Forelimb muscle (tissue), 1 donor: ENCODE measurements at places on chromosomes 4 and X. TPM values are rescaled to one million over a fixed set of nuclear protein-coding genes. Genes with fewer than 3 reads are reported as not detected.

DNA sequence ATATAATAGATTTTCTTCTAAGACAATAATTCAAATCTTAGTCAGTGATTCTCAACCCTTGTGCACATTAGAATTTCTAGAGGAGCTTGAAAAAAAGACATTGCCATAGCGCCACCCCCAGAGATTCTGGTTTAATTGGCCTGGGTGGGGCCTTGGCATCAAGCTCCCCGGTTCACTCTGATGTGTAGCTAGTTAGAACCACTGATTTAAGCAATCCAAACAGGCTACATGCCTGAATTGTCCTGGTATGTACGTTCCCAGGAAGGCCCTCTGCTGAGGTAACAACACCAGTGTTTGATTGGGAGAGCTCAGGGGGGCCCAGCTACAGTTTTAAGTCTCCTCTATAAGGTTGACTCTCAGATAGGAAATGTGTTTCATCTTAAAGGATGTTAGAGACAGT is 1.3 kb upstream of the ATP10D start:
- DNase-seq = no peak

DNA sequence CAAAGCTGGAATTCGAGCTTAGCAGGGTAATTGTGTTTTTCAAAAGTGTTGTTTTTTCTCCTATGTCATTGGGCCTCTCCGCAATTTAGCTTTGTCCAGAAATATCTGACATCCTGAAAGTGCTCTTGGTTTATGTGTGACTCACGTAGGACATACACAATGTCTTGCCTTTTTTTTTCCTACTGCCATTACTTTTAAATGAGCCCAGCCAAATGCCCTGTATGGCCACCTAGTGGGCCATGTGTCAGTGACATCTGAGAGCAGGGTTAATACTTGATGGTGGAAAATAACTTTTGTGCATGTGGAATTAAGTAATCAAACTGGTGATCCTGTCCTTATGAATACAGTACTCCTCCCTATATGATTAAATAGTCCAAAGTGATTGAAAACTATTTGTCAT is 1411.1 kb upstream of the TENM3 start:
- DNase-seq = no peak

GRCh38 chr4:140738139-140738538 is 18.0 kb downstream of the TBC1D9 start:
- no peak for DNase-seq

DNA sequence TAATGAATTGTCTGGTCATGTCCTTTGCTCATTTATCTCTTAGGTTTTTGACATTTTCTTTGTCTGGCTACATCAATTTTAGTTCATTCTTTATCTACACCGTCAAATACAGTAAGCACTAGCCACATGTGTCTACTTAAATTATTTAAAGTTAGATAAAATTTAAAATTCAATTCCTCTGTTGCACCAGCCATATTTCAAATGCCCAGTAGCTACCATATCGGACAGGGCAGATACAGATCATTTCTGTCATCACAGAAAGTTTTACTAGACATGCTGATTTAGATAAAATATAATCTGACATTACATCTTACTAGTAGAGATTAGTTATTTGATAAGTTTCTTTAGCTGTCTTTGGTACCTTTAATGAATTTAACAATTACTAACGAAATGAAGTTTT is 61.1 kb downstream of the WDR19 start:
- no peak for DNase-seq

GRCh38 chrX:41580423-41581064 is 108.2 kb upstream of the GPR34 start:
- no peak for DNase-seq

DNA sequence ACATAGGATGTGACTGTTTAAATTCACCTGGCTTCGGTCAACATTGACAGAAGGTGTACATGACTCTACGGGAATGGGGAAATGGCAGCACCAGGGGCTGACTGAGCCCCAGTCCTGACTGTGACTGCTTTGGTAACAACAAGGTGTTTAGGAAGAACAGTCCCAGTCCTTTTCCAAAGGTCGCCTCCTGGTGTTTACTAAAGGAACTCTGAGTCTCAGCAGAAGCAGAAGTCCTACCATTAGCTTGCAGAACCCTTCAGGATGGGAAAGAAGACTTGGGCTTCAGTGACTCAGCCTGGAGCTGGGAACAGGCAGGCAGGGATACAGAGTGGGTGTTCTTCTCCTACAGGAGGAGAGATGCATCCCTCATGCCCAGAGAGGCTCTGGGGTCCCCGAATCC is 103.3 kb downstream of the MGST2 start:
- no peak for DNase-seq

DNA sequence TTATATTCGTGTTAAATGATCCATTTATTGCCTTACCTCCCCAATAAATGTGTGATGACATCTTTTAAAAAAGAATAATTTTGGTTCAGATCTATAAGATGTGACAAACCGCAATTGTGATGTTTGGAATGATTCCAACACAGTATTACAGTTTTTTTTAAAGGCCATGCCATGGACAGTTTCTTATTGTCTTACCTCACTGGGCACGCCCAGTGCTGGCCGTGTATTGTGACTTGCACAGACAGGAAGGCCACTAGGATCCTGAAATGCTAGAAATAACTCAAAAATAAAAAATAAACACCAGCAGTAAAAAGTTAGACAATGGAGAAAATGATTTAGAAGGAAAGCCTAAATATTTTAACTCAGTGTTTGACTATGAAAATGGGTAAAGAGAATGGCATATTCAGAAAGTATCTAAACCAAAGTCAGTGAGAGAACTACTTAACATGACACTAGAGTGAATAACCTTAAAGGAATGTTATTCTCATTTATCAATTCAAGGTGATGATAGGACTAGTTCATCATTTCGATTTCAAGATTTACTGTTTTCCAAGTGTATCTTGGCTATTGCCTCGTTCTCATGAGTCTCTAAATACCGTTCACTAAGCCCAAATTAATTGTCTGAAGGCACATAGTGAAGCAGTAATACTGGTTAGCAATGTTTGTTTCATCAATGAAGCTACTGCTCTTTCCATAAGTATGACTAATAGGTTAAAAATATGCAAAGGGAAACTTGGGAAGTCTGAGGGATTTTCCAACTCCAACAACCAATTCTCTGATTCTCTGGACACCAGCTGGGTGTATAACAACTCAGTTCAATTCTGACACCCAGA is 46.1 kb upstream of the VEGFC start:
- DNase-seq = no peak

DNA sequence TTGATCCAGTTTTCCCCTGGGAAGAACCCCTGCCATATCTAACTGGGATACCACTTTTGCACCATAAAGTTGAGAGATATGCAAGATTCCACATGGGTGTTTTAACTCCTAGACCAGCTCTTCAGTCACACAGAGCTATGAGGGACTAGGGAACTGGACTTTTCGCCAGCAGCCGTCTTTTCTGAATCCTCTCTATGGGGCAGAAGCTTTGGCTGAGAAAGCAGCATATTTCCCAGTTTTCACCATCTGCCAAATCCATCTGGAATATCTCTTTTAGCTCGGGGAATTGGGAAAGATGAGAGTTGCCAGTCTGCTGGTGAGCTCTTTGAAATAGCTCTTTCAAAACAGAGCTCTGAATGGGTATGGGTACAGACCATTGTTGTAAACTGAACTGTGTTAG is 20.9 kb downstream of the APOOL start:
- no peak for DNase-seq

DNA sequence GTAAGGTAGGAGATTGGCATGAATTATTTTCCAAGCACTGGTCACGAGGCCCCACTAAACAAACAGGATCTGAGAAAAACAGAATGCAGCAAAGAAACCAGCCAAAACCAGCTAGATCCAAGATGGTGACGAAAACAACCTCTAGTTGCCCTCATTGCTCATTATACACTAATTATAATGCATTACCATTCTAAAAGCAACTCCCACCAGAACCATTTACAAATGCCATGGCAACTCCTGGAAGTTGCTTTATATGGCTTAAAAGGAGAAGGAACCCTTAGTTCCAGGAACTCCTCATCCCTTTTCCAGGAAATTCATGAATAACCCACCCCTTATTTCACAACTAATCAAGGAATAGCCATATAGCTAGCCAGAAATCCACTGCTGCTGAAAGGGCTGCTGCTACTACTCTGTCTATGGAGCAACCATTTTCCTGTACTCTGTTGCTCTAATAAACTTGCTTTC is 69.3 kb downstream of the ABCB7 start:
- DNase-seq = no peak

DNA sequence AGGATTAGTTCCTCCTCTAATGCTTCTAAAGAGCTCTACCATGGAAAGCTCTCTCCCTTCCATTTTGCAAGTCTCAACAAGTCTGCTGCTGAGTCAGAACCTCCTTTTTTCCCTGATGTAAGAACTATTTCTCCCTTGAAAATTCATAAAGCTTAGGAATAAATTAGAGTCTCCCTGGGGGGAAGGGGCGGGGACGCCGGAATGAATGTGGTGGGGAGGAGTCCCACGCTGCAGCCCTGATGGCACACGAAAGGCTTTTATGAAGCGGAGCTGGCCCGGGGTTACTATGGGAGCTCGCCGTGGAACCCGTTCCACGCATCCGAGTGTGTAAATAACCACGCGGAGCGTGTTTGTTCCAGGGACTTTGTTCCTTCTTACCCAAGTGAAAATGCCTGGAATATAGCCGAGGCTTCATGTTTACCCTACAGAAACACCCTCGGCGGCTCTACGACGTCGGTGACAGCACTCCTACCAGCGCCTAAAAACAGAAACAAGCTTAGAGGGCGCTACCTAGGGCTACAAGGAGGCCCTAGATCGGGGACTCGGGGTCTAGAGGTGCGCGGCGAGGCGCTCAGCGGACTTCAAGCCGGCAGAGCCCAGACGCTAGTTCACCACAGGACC is 923 bp upstream of the CPEB2 start:
- no peak for DNase-seq

- no peak for DNase-seq
These were observed 1754.1 kb downstream of the C4orf33 start for GRCh38 chr4:130850019-130850524.

DNA sequence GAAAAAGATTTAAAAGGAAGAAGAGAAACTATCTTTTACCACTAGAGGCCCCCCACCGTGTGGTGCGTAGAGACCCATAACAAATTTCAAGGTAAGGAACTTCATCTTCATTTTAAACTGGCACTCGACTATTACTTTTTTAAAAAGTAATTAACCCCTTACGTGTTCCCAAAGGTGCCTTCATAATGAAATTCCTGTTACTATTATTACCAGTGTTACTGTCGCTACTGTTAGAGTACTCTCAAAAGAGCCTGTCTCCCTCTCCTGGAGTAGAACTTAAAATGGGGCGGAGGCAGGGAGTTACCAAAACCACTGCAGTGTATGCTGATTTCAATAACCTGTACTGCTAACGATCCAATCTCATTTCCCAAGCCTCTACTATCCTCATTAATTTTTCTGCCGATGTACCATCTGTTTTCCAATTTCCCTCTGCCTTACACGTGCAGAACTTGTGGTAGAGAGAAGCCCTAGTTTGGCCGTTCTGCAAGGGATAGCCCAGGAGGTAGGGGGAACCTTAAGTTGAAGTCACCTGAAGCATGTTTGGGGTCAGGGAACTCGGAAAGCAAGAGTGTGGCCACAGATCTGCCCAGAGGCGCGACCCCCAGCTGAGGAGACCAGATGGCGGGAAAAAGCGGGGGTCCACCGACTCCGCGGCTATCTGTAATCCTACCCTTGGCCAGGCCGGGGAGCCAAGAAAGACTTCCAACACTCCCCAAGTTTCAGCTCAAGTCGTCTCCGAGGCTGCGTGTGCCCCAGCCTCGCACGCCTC is 720 bp upstream of the STK26 start:
- DNase-seq = no peak

DNA sequence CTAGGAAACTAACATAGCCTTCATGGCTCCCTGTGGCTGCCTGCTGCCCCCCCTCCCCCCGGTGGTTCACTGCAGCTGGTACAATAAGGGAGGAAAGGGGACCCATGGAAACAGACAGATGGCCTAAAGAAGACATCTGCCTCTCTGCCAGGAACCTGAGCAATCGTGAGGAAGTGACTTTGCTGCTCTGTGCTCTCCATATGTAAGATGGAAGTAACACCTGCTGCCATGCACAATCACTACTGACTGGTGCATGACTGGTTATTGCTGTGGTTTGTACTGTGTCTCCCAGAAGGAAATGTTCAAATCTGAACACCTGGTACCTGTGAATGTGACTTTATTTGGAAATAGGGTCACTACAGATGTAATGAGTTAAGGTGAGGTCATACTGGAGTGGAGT is 43.6 kb downstream of the CD99L2 start:
- DNase-seq = no peak

DNA sequence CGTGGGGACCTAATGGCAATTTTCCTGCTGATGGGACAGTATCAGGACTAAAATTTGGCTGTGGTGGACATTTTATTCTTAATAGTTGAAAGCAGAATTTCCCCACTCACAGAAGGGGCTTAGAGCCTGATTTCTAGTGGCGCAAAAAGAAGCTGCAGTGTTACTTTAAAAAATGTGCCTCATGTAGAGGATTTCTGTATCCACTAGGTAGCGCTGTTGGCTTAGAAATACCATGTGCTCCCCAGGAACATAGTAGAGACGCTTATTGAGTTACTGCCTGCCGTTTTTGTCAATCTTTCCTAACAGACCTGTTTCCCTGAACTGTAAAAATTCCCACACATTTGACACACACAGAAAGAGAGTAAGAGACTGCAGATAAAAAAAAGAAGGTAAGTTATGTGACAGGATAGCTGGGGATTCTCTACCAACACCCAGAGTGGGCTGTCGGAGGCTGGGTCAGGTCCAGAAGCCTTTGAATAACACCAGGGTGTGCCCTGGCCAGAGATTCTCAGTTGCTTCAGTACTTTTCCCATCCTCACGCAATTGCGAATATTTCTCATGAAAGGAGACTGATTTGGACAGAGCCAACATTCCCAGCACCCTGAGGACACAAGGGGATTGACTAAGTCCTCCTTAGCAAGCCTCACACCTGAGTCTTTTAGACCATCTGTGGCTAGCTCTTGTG is 88.4 kb downstream of the ZXDA start:
- peak; percentile 5 for DNase-seq

- DNase-seq = no peak
These were observed 31.2 kb downstream of the SCARB2 start for GRCh38 chr4:76182463-76182862.

- DNase-seq = no peak
These were observed 105.0 kb downstream of the PTTG2 start for GRCh38 chr4:38065176-38065575.

- DNase-seq = no peak
These were observed 7.1 kb upstream of the BST1 start for GRCh38 chr4:15695729-15696128.

FAM184B gene
- polyA plus RNA-seq = 7.7 TPM

NEIL3 gene
- 2.4 TPM for polyA plus RNA-seq

SERTM2 gene
- 0.28 TPM for polyA plus RNA-seq

BCORL1 gene
- 15.6 TPM for polyA plus RNA-seq

HMX1 gene
- 0.14 TPM for polyA plus RNA-seq

TDO2 gene
- 0.16 TPM for polyA plus RNA-seq

YIPF7 gene
- 2.8 TPM for polyA plus RNA-seq
